Naive thymus-derived CD8-positive, alpha-beta T cell (primary cell): ENCODE measurements at places on chromosomes 1 and 21. TPM values are rescaled to one million over a fixed set of nuclear protein-coding genes. Genes with fewer than 3 reads are reported as not detected.

DNA sequence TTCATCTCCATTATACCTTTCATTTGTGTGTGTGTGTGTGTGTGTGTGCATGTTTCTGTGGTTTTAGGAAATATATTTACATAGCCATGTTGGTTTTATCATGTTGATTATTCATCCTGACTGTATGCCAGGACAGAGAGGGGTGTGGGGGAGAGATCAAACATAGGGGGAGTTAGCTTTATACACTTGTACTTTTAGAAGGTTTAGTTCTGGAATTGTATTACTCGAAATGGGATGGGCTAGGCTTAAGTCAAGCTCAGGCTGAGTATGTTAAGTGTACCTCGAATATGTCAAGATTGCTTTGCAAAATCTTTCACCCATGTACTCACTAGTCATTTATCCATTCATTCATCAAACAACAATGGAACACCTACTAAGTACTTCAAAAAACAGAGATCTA is 123.3 kb downstream of the HMCN1 start:
- DNase-seq = no peak

The KCNJ6 gene
- polyA plus RNA-seq = not detected

DNA sequence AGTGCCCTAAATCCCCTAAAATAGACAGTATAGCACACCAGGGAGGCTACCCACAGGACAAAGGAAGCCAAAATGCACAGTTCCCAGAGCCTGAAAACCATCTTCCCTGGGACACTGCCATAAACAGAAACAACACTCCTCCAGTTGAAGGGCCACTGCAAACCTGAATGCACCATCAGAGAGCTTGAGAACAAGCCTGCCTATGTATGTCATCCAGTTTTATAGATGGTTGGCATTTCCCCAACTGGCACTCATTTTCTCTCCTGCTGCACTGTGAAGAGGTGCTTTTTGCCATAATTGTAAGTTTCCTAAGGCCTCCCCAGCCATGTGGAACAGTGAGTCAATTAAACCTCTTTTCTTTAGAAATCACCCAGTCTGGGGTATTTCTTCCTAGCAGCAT is 169.0 kb downstream of the AGBL4 start:
- DNase-seq = no peak

GRCh38 chr1:169108223-169108622 is 1.7 kb downstream of the ATP1B1 start:
- DNase-seq = no peak

The C1QB gene
- polyA plus RNA-seq = not detected

The POTED gene
- polyA plus RNA-seq = not detected

The HES2 gene
- polyA plus RNA-seq = not detected

- DNase-seq = no peak
These were observed 891.8 kb upstream of the NCAM2 start for GRCh38 chr21:20106368-20106767.

GRCh38 chr1:35585281-35585680 is 12.2 kb downstream of the TFAP2E start:
- no peak for DNase-seq

The MRTO4 gene
- 34.7 TPM for polyA plus RNA-seq

The RNU1-3 gene
- polyA plus RNA-seq = not detected

The OR6K3 gene
- polyA plus RNA-seq = not detected

GRCh38 chr1:156970017-156970416 is 49.6 kb downstream of the LRRC71 start:
- no peak for DNase-seq

The LY9 gene
- polyA plus RNA-seq = 167 TPM

GRCh38 chr1:202848191-202848542 is 37.4 kb downstream of the PCAT6 start:
- no peak for DNase-seq

- DNase-seq = no peak
These were observed 27.9 kb downstream of the NRDC start for GRCh38 chr1:51850420-51851223.

DNA sequence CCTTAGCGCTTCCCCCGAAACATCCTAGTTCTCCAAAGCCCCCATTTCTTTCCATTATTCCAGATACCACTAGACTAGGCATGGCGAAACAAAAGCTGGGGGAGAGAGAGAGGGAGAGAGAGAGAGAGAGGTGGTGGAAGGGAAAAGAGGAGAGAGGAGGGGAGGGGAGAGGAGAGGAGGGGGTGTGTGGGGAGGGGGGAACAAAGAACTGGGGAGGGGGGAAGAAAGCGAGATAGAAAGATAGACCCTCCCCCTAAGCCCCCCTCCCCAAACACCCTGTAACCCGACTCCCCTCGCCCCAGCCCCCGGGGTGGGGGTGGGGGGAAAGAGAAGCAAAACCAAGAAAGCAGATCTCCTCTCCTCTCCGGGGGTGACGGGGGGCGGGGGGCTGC is 352 bp downstream of the MEX3A start:
- DNase-seq = no peak

DNA sequence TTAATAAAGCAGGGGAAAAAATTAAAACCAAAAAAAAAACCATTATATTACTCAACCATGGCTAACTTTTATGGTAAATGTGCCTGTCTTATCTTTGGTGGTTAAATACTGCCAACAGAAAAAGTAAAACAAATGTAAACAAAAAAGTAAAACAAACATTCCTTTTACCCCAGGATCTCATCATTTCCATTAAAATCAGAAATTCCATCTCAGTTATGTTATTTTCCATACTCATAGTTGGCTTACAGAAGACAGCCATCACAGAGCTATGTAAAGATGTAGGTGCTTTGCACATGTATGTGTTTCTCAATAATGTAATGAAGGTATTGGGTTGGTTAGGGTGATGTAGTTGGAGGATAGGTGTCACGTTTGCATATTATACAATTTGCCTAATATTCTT is 185.0 kb downstream of the KCNK2 start:
- DNase-seq = no peak

The ZBTB8OS gene
- polyA plus RNA-seq = 65.6 TPM

DNA sequence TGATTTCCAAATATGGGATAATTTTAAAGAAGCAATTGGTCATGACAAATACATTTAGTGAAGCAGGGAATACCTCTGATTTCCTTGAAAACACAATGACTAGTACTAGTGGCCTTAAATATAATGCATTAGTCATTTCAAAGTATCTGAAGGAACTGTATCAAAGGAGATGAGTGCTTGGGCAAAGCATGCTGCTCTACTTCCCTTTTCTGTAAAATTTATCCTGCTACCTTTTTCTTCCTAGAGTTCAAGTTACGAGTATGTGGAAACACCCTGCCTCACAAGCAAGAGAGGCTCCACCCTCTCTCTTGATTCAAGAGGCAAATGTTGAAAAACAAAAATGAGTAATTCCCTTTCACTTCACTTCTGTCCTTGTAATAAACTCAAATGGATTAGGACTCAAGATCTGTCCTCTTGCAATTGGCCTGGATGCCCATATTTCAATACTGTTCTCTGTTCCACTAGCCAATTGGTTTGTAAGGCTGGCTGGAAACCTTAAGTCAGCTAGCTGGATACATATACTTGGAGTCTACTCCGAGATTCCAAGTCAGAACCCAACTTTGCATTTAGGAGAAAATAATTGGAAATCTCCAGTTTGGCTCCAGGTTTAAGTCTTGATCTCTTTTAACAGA is 92.5 kb downstream of the CDC42BPA start:
- DNase-seq = no peak

GRCh38 chr1:74963120-74963519 is 171.1 kb upstream of the LHX8 start:
- DNase-seq = no peak

The AADACL3 gene
- not detected for polyA plus RNA-seq

- DNase-seq = no peak
These were observed 85.9 kb downstream of the TM2D1 start for GRCh38 chr1:61638911-61639605.

The PLEKHN1 gene
- polyA plus RNA-seq = not detected

The SPRR2E gene
- polyA plus RNA-seq = not detected

The CDA gene
- not detected for polyA plus RNA-seq

- DNase-seq = no peak
These were observed 57.4 kb upstream of the NRIP1 start for GRCh38 chr21:15122241-15122640.

- DNase-seq = no peak
These were observed 42.4 kb upstream of the GADD45A start for GRCh38 chr1:67642629-67643028.

The SYNC gene
- not detected for polyA plus RNA-seq

GRCh38 chr1:185699874-185700273 is 34.3 kb upstream of the HMCN1 start:
- DNase-seq = no peak

The OR2G6 gene
- polyA plus RNA-seq = not detected

- DNase-seq = no peak
These were observed 64.5 kb upstream of the CHRM3 start for GRCh38 chr1:239321877-239322276.

GRCh38 chr1:222769181-222769580 is 32.2 kb downstream of the FAM177B start:
- DNase-seq = no peak

DNA sequence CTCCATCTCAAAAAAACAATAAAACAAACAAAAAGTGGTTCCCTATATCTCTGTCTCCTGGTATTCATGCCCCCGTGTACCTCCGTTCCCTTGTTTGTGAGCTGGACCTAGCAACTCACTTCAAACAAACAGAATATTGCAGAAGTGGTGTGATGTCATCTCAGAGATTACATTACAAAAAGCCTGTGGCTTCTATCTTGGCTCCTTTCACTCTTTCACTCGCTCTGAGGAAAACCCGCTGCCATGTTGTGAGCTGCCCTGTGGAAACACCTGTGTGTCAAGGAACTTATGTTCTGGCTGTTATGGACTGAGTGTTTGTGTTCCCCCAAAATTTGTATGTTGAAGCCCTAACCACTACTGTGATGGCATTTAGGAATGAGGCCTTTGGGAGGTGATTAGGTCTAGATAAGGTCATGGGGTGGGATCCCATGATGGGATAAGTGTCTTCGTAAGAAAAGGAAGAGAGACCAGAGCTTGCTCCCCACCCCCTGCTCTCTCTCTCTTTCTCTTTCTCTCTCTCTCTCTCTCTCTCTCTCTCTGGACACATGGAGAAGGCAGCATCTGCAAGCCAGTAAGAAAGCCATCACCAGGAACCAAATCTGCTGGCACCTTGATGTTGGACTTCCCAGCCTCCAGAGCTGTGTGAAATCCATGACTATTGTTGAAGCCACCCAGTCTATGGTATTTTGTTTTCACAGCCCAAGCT is 7.4 kb upstream of the HYI start:
- DNase-seq = no peak

GRCh38 chr21:36713746-36714145 is 14.8 kb downstream of the SIM2 start:
- no peak for DNase-seq

- peak; percentile 14 for DNase-seq
These were observed 177.7 kb downstream of the VAV3 start for GRCh38 chr1:107787299-107787698.

GRCh38 chr1:160887071-160887470 is 2.1 kb upstream of the ITLN1 start:
- DNase-seq = no peak

- no peak for DNase-seq
These were observed 48.5 kb upstream of the CHRM3 start for GRCh38 chr1:239337799-239338430.

- DNase-seq = no peak
These were observed 44.7 kb upstream of the POFUT2 start for GRCh38 chr21:45332415-45332814.

DNA sequence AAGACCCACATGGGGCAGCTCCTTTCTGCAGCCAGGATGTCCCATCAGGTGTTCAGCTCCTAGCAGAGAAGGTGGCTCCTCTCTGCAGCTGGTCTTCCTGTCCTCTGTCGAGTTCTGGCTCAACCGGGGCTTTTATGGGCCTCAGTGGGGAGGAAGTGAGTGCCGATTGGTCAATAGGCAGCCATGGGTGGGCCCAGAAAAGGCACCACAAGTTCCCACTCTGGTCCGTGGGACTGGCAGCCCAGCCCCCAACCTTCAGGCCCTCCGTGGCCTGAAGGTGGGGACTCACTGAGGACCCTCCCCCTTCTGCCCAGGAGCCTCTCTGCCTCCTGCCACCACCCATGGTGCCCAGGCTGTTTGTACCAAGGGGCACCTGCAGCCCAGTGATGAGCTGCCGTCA is 161.7 kb upstream of the DUSP10 start:
- no peak for DNase-seq

DNA sequence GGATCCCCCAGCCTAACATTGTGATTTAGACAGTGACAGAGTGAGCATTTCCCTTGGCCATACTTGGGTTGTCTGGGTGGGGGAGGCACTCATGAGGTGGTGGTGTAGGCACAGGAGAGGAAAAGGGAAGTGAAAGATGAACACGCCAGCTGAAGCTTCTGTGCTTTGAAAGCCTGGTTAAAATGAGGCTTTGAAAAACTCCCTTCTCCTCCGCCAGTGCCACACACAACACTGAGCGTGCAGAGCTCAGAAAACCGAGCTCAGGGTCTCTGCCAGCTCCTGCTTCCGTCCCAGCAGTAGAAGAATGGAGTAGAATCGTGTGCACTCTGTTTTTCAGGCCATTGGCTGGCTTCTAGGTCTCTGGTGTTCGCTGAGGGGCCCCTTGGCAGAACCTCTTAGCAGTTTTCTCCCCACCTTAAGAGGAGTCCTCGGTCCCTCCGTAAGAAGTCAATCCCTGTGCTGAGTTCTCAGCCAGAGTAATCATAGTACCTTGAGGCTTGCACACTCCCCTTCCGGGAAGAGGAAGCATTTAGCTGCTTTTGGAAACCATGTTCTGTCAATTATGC is 12.9 kb downstream of the PLEKHM2 start:
- peak; percentile 23 for DNase-seq

DNA sequence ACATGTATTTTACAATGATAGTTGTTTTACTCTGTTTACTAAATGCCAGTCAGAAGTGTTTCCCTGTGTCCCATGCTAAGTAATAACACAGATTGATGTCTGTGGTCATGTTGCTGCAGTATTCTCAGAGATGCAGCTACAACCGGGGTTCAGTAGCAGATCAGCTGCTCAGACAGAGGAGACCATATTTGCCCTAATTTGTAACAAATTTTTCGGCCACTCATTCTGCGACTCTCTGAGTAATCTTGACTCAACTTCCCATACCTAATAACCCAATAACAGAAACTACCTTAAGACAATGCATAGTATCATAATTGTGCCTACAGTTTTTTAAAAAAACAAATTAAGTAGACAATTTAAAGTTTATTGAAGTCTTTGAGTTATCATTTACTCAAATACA is 32.6 kb downstream of the NIBAN1 start:
- DNase-seq = no peak

- DNase-seq = no peak
These were observed 9.2 kb upstream of the OSBPL9 start for GRCh38 chr1:51607681-51608095.

The ADGRL2 gene
- not detected for polyA plus RNA-seq

The PSRC1 gene
- polyA plus RNA-seq = 0.89 TPM
